ENCODE measurements at places on chromosomes 1 and 21. TPM values are rescaled to one million over a fixed set of nuclear protein-coding genes. Genes with fewer than 3 reads are reported as not detected.

DNA sequence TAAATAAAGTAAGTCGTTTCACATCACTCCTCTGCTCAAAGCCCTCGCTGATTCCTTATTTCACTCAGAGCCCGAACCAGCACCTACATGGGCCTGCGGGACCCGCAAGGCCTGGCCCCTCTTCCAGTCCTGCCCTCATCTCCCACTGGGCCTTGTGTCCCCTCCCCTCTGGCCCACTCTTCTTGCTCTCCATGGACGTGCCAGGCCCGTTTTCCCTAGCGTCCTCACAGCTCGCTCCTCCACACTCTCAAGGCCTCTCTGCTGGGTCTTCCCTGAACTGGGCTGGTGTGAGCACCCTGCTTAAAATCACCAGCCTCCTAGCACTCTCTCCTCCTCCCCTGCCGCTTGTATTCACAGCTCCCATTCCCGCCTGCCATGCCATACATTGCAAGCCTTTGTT, 237.9 kb downstream of the FOXD2 start:
- DNase-seq, result no peak

GRCh38 chr1:209176866-209177430, 406.6 kb upstream of the CAMK1G start:
- no peak for DNase-seq

DNA sequence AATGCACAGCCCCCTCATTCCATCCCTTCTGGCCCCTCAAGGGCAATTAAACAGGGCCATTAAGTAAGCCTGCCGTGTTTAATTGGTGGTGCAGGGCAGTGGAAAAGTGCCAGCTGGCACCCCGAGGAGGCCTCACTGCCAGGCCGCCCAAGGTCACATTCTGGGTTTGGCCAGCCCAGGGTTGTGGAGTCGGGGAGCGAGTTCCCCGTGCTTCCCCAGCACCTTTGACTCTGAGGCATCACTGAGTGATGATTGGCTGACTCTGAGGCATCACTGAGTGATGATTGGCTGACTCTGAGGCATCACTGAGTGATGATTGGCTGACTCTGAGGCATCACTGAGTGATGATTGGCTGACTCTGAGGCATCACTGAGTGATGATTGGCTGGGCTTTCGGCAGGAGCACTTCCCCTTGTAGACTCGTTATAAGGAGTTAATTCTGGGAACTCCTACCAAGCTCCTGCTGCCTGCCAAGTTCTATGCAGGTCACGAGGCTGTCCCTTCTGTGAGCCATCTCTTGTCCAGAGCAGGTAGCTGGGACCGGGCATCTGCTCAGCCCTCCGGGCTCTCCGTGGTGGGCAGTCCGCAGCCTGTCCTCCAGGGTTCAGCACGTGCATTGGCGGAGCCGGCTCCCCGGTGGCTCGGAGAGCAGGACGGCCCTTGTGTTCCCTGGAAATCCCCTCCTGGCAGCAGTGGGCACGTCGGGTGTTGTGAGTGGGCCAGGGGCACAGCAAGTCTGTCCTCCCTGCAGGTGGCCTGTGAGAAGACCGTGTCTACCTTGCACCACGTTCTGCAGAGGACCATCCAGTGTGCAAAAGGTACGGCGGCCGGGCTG, 20.9 kb downstream of the CSTB start:
- no peak for DNase-seq

- no peak for DNase-seq
Measured at GRCh38 chr1:235863699-235864093, 3.0 kb downstream of the LYST start.

GRCh38 chr21:15688016-15688415, 41.8 kb upstream of the USP25 start:
- no peak for DNase-seq

- no peak for DNase-seq
Measured at GRCh38 chr1:5891137-5891536, 101.1 kb downstream of the NPHP4 start.

DNA sequence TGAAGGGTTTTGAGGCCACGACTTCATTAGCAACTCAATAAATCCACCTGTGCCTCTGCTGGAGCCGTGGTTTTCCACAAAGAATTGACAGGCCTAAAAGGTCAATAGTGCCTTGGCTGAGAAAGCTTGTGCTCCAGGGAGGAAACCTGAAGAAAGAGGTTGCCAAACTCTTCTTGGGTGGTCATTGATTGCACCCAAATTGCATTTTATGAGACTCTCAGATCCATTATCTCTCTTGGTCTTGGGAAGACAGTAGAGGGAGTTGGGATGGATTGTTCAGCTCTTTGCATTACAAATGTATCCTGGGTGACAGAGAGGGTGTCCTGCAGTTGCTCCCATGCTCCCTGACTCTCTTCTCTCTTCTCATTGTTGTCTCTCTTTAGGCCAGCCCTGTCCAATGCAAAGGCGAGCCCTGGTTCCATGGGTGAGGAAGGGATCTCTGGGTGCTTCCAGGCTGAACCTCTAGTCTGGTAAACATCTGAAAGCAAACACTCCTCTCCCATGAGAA, 46.1 kb upstream of the HTR1D start:
- no peak for DNase-seq

DNA sequence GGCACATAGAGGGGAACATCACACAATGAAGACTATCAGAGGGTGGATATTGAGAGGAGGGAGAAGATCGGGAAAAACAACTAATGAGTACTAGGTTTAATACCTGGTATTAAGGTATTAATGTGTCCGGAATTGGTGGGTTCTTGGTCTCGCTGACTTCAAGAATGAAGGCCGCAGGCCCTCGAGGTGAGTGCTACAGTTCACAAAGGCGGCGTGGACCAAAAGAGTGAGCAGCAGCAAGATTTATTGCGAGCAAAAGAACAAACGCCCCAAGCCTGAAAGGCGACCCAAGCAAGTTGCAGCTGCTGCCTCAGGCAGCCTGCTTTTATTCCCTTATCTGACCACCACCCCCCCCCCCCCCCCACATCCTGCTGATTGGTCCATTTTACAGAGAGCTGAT, 2022.8 kb downstream of the NCAM2 start:
- no peak for DNase-seq

GRCh38 chr1:40948741-40949443, 30.6 kb upstream of the CTPS1 start:
- DNase-seq, result peak; percentile 71

DNA sequence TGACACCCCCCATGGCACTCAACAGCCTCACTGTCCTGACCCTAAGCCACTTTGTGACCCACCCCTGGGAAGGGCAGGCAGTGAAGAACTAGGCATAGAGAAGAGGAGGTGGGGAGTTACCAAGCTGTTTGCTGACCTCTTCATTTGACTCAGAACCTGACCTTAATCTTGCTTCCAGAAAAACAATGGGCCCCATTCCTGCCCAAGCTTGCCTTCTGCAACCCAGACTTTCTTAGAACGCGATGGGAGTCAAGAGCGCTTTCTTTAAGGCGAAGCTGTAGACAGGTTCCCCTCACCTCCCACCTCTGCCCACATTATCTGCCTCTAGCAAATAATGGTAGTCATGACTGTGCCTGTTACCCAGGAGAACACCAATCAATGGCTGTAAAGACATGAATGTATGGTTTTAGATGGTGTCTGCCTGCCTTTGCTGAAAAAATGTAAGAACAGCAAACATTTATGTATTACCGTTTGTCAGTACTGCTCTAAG, 8.2 kb upstream of the CBR3 start:
- no peak for DNase-seq

DNA sequence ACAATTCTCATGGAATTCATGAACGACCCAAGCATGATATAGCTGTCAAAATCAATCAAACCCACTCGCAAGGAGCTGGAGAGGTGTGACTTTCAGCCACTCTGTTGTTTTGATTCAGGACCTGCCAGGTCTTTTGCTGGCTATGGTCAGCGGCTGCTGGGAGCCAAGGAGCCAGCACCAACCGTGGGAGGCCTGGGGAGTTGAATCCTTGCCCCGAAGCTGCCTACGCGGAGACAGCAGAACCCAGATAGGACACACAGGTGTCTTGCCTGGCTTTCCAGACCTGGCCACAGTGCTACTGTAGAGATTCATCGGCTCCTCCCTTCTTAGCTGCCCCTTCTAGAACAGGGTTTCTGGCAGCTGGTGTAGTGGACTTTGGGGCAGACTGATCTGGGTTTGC, 42.7 kb downstream of the ZSCAN20 start:
- no peak for DNase-seq

DNA sequence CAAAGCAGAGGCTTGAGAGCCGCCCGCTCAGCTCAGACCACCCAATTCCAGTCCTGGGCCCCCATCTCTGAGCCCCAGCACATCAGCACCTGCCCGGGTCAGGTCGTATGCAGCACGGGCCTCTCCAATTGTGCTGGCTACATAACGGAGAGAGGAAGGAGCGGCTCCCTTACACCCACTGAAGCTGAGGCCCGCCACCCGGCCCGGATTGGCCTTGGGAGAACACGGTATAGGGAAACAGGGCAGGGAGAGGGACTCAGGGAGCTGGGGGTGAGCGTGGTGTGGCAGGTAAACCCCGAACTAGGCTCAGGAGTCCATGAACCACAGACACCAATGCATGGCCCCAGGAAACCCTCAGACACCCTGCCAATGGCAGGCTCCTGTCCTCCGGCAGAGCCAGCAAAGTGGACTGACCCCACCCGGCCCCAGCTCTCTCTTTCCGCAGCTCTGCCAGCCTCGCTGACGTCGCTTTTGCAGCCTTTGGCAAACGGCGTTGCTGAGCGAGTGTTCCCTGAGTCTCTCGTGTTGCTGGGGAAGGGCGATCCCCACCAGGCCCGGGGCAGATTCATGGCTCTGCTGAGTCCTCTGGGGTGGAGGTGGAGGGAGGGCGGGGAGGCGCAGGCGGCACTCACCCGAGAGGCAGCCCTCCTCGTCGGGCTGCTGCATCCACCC, 16.5 kb downstream of the MEGF6 start:
- DNase-seq, result no peak

DNA sequence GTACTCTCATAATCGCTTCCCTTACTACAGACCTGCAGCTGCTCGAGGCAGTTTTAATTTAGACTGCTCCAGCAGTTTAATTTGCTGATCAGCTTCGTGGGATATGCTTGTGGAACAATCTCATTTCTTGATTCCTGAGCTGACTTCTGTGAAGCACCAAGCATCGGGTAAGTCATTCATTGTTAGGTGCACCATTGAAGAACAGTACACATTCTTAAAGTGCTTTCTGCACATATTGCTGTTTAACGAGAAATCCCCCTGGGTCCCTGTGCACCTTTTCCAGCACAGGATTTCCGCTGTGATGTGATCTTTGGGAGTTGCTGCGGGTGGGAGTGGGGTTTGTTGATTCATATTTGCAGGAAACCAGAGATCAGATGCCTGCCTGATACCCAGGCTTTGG, 9.1 kb downstream of the GALNT2 start:
- DNase-seq, result no peak

DNA sequence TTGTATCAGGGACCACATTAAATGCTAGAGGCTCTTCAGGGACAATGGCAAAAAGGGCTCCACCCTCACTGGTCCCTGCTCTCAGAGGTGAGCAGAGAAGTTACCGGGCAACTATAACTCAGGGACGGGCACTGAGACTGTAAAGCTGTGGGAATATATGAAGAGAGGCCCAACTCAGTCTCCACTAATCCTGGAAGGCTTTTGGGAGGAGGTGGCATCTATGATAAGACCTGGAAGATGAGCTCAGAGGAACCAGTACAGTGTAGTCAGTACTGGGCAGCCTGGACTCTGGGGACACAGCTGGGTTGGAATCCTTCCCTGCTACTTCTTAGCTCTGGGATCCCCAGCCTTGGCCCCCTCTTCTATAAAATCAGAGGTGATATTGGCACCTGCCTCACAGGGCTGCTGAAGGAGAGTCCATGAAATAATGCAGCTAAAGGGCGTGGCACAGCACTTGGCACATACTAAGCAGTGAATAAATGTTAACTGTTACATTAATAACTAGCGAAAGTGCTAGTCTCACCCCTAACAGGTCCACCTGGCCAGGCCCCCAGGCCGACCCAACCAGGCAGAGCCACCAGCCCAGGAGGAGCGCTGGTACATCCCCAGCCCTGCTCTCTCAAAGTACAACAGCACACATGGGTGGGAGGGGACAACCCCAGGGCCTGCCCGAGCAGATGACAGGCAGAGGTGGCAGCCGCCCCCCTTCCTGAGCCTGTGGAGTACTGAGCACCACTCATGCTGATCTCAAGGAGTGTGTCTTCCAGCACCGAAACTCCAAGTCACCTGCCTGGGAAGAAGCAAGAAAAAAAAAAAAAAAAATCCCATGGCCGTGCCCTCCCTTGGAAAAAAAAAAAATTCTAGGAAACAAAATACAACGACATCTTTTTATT, 62.7 kb downstream of the CASZ1 start:
- DNase-seq, result no peak

GRCh38 chr21:35677298-35677841, 383.0 kb downstream of the SETD4 start:
- no peak for DNase-seq

- DNase-seq, result no peak
Measured at GRCh38 chr1:3821447-3821846, 25.1 kb upstream of the LRRC47 start.

DNA sequence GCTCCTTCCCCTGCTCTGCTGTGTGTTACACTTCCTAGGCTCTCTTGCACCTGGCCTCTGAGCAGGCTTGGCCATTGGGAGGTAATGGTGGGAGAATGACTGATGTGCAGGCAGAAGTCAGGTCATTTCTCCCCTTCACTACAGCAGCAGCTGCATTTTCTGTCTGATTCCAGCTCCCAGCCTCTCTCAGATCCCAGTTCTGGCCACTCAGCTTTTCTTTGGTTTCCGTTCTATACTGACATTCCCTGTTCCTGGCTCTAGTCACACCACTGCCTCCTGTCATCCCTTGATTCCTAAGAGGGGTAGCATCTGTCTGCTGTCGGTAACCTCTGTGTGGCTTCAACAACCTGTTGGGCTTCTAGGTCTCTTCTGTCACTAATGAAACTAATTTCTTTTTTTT, 127.7 kb upstream of the HOOK1 start:
- DNase-seq, result no peak

GRCh38 chr1:184974056-184974836, at the start of gene NIBAN1:
NIBAN1 (minus strand) TSS chr1:184974508; CDS start chr1:184974356, 152 bp downstream.
- DNase-seq, result no peak

Gene TSTD1
- total RNA-seq, result 0.82 TPM

Gene SGIP1
- total RNA-seq, result 9.6 TPM

Gene FABP3
- not detected for total RNA-seq

Gene RIPPLY3
- total RNA-seq, result not detected

Gene BTG3
- total RNA-seq, result 46.7 TPM

Gene PLCH2
- total RNA-seq, result not detected

Gene CNIH4
- 41.5 TPM for total RNA-seq

Gene TMEM82
- total RNA-seq, result not detected

Gene AGPAT3
- total RNA-seq, result 60.0 TPM

Data from glomerular endothelial cell (primary cell).